CD4-positive, alpha-beta T cell treated with Interleukin-6 for 4 hours (primary cell): ENCODE measurements at places on chromosomes 11 and 22.

DNA sequence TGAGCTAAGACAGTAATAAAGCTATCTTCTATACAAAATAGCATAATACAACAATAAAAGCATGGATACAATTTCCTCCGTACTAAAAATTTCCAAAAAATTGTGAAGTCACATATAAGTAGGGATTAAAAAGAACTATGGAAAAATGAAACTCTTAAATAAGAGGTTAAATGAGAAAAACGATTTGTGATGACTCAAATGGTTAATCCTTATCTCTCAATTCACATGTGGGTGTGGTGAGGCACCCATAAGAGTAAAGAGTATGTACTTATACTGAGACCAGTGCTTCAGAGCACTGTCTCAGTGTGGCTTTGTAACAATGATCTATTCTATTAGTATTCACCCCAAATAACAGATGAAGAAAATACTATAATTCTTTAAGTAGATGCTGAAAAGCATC, 25.0 kb upstream of the CCDC34 start:
- no peak for DNase-seq

GRCh38 chr11:2149864-2150847, 10.9 kb downstream of the INS start:
- no peak for DNase-seq

DNA sequence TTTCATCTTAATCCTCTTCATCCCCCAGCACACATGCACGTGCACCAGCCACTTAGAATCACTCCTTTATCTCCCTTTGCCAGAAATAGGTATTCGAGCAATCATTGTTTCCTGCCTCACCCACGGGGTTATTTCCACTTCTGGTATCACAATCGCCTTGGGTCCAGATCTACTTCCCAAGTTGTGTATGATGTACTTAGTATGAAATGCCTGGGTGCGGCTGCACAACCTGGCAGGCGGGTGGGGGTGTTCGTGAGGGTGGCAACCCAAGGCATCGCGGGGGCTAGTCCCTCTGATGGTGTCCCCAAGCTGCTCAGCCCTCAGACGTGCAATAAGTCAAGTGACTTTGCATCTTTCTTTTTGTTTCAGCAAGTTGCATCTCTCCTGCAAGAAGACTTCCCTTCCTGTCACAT, 475.6 kb downstream of the MIAT start:
- DNase-seq, result no peak

DNA sequence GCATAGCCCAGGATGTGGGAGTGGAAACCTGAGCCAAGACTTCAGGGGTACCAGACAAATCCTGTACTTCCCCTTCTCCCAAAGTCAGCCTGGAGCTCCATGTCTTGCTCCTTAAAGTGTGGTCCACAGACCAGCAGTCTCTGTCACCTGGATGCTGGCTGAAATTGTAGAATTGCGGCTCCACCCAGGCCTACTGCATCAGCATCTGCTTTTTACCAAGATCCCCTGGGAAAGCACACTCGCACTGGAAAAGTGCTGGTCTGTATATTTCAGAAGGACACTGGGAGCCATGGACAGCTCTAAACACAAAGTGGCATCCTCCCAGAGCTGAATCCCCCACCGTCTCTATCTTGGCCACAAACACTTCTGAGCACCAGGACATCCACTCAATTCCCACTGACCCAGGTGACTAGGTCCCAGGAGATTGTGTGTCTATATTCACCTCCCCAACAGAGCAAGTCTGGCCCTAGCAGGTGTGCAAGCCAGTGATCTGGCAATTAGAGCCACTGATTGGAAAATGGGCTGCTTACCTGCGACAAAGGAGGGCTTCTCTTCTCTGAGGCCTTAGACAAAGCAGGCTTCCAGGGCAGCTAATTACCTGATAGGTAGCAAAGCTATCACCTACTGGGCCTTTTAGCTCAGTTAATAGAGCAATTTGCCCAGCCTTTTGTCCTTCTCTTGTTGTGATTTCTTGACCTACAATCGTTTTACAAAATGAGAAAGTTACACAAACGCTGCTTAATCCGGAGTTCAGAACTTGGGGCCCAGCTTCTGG, 443.3 kb downstream of the MN1 start:
- no peak for DNase-seq

DNA sequence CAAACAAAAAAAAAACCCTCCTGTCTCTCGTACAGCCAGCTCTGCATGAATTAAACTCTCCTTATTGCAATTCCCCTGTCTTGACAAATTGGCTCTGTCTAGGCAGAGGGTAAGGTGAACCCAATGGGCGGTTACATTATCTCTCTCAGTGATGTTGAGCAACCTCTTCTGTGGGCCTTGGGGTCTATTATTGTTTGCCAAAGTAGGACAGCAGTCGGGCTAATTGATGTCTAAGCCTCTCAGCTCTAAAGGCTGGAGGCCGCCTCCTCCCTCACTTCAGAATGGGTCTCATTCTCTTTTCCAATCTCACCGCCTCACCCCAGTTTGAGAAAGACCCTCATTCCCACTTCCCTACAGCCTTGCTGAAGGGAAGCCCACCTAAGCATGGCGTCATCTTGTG, 1.3 kb upstream of the SLC25A45 start:
- no peak for DNase-seq

- DNase-seq, result no peak
These were observed 26.1 kb downstream of the GDPD5 start for GRCh38 chr11:75499423-75500190.

GRCh38 chr11:120399307-120399706, 63.1 kb downstream of the ARHGEF12 start:
- DNase-seq, result no peak

GRCh38 chr11:8309311-8309710, 45.6 kb upstream of the LMO1 start:
- DNase-seq, result no peak

DNA sequence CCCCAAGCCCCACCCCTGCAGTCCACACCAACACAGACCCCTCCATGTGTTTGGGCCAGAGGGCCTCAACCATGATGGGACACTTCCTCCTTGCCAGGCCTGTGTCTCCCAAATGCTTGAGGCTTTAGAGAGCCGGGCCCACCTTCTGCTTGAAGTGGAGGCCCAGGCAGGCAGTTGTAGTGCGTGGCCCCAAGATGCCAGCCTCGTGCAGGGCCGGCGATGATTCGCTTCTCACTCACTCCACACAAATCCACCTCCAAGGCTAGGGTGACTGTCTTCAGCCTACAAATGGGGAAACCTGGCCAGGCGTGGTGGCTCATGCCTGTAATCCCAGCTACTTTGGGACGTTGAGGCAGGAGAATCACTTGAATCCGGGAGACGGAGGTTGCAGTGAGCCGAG, 5.7 kb downstream of the PRR5 start:
- no peak for DNase-seq

DNA sequence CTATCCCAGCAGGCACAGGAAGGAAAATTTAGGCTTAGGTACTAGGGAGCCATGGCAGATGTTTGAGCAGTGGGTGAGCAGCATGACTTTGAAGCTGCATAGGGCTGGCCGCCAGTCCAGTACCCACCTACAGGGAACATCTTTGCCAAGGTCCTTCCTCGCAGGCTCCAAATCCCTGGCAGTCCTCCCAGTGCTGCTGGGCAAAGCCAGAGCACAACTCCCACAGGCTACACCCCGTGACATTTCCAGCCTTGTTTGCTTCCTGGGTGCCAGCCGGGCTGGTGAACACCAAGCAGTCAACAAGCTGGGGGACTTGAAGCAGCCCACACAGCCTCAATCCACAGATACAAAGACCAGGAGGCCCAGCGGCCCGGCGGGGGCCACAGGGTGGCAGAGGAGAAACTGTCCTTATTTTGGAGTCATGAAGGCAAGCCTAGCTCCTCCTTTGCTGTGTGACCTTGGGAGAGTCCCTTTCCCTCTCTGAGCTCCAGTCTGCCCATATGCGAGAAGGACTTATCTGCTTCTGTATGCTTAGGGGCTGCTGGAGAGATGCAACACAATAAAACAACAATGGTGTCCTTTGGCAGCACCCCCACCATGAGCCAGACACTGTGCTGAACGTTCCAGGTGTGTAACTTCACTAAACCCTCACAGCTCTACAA, 28.0 kb downstream of the TPST2 start:
- DNase-seq, result no peak
